ENCODE measurements at places on chromosomes 11 and 22.
A peak's percentile ranks its signal among the peaks of the same experiment; 100 is the strongest.

DNA sequence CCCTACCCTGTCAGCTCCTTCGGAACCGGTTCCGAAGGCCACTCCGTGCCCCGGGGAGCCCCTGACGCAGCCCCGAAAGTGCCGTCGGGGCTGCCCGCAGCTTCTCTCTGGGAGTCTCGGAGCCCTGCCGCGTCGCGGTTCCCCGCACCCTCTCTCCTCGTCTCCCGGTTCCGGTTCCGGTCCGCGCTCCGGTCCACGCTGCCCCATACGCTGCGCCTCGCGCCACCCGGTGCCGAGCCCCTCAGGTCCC is 618 bp downstream of the MTA2 start:
- no peak for DNase-seq

DNA sequence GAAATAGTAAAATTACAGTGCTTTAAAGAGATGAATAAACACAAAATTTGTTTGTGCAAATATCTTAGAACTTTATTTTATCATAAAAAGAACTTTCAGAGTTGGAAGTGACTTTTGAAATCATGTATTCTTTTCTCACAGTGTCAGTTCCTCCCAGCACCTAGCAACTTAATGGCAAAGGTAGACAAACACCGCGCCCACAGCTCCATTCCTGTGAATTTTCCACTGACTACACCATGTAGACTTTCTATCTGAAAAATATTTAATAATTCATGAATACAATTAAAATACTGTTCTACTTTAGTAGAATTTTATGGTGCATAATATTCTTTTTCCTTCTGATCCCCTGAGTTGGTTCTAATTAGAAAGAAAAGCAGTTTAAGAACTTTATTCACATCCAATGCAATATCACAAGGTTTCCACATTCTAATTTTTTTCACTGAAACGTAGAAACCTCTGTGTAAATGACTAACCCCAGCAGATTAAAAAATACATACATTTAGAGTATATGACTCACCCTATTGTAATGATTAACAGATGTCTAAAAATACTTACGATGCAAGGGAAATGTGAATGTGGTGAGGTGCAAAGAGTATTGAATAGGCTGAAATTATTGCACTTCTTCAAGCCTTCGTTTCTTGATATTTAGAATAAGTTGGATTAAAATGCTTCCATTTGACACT is 218.2 kb upstream of the CCDC179 start:
- no peak for DNase-seq

DNA sequence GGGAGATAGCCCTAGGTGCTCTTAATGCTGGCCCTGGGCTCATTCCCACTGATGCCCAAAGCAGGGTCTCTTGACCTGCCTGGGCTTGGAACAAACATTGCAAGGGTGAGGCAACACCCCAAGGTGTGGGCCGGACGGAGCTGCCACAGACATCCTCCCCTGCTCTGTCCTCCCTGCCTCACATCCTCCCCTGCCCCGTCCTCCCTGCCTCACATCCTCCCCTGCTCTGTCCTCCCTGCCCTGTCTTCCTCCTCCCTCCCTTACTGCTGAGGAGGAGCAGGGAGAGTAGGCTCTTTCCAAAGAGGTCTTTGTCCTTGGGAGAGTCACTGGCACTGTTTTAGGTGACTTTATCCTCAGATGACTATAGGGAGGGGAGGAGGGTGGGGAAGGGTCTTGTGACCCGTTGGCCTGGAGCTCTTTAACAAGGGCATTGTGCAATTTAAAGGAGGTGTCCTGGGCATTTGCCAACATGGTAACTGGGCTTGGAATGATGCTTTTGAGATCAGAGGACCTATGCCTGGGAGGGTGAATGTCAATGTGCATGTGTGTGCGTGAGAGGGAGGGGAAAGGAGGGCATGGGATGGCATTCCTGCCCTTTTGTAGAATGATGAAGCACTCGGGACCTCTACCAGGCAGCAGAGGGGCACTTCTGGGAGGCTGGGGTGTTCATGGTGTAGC is 700 bp downstream of the FAM180B start:
- DNase-seq, result no peak

DNA sequence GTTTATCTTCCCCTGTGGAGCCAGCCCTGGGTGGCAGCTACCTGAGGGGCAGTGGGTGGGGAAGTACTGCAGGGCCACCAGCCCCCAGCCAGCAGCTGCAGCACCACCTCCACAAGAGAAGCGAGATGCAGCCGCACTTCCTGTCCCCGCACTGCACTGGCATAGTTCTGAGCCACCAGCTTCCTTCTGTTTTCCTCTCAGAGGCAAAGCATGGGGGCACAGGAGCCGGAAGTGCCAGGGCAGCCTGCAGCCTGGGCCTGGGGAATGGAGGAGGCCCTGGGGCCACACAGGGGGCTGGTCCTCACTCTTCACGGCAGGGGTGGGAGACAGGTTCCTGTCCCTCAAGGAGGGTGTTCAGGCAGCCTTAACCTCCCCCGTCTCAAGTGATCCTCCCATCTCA is 11.9 kb upstream of the SH3BP1 start:
- no peak for DNase-seq

GRCh38 chr22:40281717-40282116 is 64.6 kb upstream of the ADSL start:
- peak; percentile 47 for DNase-seq

GRCh38 chr11:12577725-12578644 is 96.2 kb upstream of the TEAD1 start:
- no peak for DNase-seq

DNA sequence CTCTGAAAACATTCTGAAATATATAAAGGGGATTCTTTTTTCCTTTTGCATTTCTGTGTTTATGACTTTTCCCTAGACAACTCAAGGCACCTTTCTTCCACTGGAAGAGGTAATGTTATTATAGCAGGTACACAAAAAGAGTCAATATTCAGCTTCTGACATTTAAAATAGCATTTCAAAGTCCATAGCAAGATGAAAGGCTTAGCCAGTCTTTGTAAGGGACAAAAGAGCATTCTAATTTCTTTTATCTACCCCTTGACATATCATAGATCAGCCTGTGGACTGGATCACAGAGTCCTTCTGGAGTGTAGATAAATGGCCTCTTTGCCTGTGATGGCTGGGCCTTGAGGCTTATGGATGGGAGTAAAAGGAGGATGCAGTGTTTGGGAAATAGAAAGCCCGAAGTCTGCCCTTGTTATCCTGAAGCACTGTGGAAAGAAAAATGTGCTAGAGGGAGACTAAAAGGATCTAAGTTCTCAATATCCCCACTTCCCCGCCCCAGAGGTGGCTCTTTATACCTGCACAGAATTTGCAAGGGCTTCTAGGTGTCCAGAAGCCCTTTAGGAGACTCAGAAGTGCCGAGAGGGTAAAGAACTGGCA is 1.6 kb upstream of the HEPACAM start:
- DNase-seq, result no peak

DNA sequence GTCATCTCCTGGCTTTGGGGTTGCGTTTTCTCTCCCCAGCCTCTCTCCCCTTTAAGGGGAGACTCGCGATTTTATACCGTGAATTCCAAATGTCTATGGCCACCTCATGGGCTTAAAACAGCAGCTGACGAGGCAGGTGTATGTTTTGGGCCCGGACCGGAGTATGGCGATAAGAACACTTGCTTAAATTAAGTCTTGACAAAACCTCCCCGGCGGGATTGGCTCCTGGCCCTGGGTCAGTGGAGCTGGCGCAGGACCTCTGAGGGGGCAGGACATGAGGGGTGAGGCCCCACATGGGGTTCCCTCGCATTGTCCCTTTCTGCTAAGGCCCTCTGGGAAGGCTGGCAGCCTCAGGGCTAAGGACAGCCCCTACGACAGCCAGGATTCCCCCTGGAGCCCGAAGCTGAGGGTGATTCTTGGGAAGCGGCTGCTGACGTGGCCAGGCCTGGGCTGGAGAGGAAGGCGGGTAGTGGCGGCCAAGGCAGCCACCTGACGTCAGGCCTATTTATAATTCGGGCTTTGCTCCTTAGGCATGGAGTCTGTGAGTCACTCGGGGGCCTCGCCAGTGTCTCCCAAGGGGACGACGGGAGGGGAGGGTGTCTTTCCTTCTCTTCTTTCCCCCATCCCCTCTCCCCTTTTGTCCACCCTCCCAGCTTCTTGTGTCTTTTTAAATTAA is 12.7 kb downstream of the MYO18B start:
- DNase-seq, result no peak

DNA sequence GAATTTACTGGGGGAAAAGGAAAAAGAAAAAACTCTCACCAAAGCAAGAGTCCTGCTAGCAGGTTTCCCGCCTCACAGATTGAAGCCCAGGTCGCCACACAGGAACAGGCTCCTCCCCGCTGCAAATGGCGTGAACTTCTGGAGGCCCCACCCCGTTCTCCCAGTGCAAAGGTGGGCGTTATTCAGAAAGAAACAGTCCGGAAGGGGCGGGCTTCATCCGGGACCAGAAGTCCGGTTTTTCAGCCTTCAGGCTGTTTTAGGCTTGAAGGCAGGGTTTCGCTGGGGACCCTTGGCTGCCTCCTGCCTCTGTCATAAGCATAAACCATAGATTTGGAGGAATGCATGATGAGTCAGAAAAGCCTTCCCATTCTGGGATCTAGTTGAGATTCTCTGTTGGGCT is 148.3 kb upstream of the POU2AF2 start:
- DNase-seq, result no peak

- DNase-seq, result no peak
These were observed 12.2 kb downstream of the ARVCF start for GRCh38 chr22:20004464-20004863.

DNA sequence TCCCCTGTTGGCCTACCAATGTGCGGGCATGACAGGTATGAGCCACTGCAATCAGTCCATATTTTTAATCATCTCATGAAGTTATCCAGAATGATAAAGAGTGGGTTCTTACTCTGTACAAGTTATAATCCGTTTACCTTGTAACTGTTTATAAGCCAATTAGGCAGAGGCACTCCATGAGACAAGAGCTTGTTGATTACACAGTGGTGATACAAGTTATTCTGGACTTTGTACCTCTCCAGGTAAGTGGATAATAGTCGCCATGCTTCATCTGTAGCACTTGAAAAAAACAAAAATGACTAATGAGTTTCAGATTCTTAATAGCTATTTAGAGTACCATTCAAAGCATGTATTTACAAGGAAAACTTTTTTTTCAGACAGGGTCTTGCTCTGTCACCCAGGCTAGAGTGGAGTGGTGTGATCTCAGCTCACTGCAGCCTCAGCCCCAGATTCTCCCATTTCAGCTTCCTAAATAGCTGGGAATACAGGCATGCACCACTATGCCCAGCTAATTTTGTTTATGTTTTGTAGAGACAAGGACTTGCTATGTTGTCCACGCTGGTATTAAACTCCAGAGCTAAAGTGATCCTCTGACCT is 17.7 kb upstream of the FNBP4 start:
- DNase-seq, result no peak

DNA sequence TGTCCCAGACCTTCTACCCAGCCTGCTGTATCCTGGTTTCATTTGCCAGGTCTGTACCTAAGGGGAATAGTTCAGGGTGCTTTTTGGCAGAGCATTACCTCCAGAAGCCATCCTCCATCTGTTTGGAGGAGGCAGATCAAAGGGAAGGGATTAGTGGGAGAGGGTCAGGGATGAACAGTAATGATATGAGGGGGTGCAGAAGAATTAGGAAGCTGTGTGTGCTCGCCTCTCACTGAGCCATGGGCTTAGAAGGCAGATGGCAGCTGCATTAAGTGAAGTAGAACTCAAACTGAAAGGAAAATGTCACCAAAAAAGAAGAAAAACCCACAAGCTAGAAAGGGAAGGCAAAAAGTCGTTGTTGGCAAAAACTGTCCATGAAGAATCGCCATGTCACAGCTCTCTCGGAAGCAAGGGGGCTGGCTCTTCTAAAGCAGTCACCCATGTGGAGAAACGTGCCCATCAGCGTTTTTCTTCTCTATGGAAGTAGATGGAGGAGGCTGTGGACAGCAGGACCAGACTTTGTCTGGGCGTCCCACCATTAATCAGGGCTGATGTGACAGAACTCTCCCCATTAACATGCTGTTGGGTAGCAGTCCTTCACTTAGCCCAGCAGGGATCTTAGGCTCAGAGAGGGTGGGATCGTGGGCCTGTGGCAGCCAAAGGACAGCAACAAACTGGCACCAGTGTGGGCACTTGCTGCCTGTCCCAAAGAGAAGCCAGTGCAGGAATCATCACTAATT is 46.8 kb downstream of the CEP164 start:
- no peak for DNase-seq

DNA sequence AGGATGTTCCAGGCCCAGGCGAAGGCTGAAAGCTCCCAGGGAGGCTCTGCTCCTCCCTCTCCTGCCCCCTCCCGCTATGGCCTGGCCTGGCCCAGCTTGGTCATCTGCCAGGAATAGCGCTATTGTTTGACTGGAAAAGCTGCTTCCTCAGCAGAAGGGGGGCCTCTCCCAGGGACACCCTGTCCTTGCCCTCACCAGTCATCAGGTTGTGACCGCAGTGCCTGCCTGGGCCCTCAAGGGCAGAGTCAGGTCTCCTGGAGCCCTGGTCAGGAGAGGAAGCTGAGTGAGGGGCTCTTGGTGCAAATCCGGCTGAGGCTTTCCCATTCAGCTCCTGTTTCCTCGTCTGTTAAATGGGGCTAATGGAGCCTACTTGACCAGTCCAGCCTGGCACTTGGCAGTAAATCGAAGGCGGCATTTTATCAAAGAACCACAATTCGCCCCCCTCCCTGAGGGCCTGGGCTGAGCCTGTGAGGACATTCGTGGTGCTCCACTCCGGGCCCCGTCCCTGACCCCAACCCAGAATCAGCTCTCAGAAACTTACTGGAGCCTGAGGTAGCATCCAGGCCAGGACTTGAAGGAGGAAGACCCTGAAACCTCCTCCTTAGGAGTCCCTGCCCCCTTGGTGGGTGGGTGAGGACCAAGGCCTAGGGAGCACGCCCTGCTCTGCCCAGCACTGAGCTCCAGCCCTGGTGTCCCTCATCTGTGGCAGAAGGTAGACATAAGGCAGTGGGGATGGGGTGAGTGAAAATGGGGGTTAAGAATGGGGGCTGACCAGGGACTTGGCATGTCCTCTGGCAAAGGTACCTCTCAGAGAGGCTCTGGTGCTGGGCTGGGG is 2.0 kb upstream of the CASTOR1 start:
- DNase-seq, result peak; percentile 34

DNA sequence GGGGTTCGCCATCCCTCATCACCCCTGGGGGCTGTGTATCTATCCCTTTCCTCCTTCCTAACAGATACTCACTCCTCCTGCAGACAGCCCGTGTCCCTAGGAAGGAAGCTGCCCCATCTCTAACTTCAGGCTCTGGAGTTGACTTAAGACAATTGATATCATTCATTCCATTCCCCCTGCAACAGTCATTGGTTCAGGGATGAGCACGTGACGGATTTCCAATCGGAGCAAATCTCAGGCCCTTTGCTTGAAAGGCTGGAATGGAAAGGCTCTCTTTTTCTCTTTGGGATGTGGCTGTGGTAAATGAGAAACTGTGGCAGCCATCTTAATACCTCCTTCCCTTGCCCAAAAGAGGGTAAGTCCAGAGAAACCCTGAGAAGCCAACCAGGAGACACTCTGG is 5.0 kb upstream of the SCUBE2 start:
- DNase-seq, result no peak

- DNase-seq, result no peak
These were observed 48.0 kb upstream of the C11orf87 start for GRCh38 chr11:109374032-109374431.

GRCh38 chr11:119382101-119382500 is 611 bp upstream of the USP2 start:
- no peak for DNase-seq

GRCh38 chr11:87722756-87723565 is 452.3 kb downstream of the RAB38 start:
- DNase-seq, result peak; percentile 31

Measured in NCI-H2081 (cell line).